ENCODE measurements at places on chromosomes 2 and 18.

- no peak for DNase-seq
These were observed 154.0 kb downstream of the WDPCP start for GRCh38 chr2:63434024-63435001.

GRCh38 chr2:8549273-8549922 lies 132.5 kb upstream of the ID2 start:
- DNase-seq: no peak

- DNase-seq: no peak
These were observed 395.7 kb upstream of the ST6GAL2 start for GRCh38 chr2:107281637-107282036.

DNA sequence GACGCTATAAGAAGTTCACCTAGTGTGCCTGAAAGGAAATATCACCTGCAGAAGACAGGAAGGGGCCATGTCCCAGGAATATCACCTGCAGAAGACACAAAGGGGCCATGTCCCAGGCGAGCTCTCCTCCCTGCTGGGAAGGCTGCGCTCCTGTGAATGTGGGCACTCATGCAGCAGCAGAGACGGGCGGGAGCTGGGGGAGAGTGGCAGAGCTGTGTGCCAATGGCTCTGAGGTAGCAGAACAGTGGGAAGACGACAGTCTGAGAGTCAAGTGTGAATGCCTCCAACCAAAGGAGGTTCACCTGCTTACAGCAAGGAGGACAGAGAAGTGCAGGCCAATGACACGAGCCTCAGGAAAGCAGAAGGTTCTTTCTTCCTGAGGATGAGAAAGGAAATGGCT lies 117.9 kb upstream of the SALL3 start:
- no peak for DNase-seq

GRCh38 chr18:75341267-75341666 lies 86.2 kb downstream of the SMIM21 start:
- no peak for DNase-seq

- DNase-seq: no peak
These were observed 69.8 kb downstream of the TSN start for GRCh38 chr2:121825003-121825950.

- DNase-seq: peak; percentile 50
These were observed 406.6 kb upstream of the MMADHC start for GRCh38 chr2:149994057-149994728.

- DNase-seq: no peak
These were observed 17.2 kb downstream of the EPHA4 start for GRCh38 chr2:221554769-221555493.

GRCh38 chr2:181988154-181988924 lies 2.7 kb downstream of the PPP1R1C start:
- no peak for DNase-seq

DNA sequence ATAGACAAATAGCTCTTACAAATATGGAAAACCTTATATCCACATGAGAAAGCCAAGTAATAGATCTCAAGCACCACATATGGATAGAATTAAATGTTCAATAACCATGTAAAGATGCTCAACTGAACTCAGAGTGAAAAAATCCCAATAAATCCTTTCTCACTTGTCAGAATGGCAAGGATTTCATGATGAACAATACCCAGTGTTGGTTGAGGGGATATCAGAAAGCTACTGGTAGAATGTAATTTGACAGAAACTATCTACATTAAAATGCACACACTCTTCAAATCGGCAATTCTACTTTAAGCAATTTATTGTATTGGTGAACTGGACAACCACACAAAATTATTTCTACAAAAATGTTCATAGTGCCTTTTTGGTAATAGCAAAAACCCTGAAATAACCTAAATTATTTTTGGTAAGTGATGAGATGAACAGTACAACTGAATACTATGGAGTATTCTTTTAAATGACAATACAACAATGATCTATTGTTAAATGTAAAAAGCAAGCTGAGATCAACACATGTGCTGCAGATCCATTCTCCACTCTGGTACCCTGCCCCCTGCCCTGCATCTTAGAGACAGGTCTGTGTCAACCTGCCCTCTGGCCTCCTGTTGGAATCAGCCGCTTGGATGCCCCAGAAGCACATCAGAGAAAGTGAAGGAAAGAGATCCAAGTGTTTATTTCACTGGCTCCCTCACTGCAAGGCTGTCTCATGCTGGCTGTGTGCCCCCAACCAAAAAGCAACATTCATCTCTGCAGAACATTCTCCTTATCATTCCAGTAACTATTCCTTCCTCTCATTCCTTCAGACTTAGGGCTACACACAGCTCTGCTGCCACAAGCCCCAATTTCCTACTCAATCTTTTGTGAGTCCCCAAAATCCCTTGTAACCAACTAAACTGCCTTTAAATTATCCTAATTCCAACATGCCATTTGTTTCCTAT lies 442.5 kb downstream of the LRATD1 start:
- DNase-seq: no peak

- DNase-seq: no peak
These were observed 77.5 kb downstream of the STPG4 start for GRCh38 chr2:47077442-47078117.
